ENCODE measurements at places on chromosomes 12 and 14. TPM values are rescaled to one million over a fixed set of nuclear protein-coding genes. Genes with fewer than 3 reads are reported as not detected.

The BMP4 gene
- total RNA-seq, result 1.6 TPM

The KRT73 gene
- not detected for total RNA-seq

The KRT71 gene
- not detected for total RNA-seq

The DNM1L gene
- 44.2 TPM for total RNA-seq
